ENCODE measurements at places on chromosomes 4 and X.

DNA sequence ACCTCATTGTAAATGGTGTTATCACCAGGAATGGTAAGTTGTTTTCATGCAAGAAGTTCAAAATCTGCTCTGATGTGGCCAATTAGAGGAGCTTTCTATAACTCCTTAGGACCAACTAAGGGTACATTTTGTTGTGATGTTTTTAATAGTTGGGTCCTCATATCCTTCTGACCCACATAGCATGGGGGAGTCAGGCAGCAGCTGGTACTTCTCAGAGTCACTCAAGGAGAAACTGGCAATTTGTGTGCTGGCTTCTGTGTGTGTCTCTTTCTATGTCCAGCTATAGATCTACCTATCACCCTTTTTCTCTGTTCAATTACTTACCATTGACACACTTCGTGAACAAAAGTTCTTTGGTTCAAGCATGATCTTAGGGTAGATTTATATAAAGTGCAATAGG lies 194.3 kb upstream of the TENM3 start:
- no peak for DNase-seq

DNA sequence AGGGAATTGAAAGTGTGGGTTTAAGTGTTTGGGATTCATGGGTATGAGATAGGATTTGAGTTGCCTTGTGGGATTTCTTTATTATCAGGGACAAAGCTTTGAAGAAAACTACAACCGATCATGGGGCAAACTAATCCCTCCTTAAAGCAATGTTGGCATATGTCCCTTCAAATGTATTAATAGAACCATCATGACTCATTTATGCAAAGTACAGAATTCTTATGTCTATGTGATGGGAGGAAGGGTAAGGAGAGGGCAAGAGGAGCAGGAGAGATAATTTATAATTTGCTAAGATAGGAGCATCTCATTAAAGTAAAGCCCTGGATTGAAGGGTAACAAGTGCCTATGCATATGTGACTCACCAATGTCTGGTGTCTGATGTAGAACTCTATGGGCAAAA lies 94.2 kb downstream of the PHEX start:
- no peak for DNase-seq

DNA sequence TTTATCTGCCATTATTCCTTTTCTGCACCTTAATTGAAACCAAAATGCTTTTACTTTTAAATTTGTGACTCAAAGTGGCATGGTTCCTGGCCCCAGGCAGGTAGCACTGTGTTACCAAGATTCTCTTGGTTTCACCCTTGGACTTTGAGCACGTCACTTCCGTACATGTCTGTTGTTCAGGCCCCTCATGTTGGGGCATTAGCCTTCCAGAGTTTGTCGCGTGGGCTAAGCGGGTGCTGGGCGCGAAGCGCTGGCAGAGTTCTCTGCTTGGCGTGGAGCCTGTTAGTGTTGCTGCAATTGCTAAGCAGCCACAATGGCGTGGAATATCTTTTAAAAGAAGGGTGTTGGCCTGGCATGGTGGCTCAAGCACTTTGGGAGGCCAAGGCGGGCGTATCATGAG lies 14.0 kb upstream of the TADA2B start:
- no peak for DNase-seq

GRCh38 chr4:91734682-91735081 lies 569.1 kb upstream of the GRID2 start:
- no peak for DNase-seq

DNA sequence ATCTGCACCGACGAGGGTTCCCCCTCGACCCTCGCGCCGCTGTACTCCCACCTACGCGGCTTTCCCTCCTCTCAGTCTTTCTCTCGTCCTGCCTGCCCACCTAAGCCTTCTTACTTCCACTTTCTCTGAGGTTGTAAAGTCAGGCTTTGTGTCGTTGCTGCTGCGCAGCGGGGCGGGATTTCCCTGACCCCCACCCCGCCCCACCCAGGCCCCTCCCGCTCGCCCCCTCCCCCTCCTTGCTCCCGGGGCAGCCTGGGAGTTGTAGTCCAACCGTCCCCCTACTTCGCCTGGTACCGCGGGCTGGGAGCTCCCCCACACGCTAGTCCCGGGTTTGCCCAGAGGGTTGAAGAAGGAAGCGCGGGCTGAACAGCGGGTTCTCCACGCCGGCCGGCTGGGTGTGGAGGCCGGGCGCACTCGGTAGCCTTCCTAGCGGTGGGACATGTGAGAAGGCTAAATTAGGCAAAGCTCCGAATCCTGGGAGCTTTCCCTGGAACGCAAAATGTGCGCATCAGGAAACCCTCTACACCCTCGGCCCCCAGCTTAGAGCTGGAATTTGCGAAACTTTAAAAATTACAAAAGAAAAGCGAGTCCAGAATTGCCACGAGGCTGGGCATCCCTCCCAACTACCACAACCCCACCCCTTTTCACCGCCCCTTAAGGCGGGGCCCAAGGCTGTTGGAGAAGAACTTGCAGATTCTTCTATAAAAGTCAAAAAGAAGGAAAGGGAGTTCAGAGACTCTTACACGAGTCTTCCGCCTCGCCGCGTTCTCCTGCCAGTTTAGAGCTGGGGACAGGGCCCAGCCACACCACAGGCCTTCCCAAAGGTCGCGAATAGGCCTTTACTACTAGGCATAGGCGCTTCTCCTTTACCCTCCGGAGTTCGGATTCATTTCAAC lies at the start of gene ATP11C:
Gene ATP11C (minus strand): TSS at position 153 of the 896 bp plus-strand sequence. CDS start 1,011 bp downstream, outside the sequence.
- DNase-seq, result peak; percentile 67

- no peak for DNase-seq
These were observed 512.7 kb upstream of the FAT1 start for GRCh38 chr4:187236209-187236890.

- DNase-seq, result no peak
These were observed 20.4 kb upstream of the BRS3 start for GRCh38 chrX:136467303-136467702.

DNA sequence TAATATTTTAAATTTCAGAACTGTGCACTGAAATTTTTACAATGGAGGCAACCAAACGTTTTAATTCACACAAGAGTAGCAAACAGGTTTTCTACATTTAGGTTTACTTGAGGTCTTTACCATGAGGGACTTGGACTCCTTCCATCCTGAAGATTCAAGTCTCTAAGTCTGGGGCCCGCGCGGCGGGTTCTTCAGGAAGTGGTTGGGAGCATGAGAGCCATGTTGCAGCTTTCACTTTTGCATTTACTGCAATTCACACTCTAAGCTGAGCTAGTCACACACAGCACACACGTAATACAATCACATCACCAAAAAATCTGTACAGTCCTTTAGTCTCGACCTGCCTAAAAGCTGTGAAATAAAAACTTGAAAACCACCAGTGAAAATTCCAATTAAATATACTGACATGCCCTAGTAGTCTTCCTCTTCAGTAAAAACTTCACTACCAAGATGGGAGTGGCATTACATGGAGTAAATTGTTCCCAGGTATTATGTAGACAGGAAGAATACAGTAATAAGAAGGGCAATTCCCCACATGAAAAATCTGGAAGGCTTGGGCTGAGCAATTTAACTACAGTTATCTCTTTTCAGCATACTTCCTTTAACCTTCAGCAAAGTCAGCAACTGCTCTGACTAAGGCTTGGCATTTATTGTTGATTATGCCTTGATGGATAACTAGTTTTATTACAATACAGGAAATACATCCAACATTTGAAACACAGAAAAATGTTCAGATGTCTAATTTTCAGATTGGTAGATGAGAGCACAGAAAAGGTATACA lies 571.1 kb upstream of the DIPK2B start:
- DNase-seq, result peak; percentile 36

DNA sequence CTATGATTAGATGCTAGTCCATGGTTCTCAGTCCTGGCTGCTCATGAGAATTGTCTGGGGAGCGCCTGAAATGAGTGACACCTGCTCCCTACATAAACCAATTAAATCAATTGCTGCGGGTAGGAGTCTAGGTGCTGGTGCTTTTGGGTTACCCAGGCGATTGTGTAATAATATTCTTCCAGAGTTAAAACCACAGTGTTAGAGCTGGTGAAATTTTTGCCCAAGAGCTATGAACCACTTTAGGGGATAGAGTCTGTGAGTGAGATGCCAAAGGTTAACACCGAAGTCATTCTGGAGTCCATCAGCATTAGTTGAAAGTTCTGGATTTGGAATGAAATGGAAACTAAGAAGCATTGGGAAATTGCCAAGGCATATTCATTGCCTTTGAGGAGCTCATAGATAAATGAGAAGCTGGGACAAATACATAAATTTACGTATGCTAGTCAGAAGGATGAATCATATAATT lies 15.3 kb downstream of the PDK3 start:
- no peak for DNase-seq

- no peak for DNase-seq
These were observed 1.4 kb upstream of the VEGFC start for GRCh38 chr4:176794151-176794550.

DNA sequence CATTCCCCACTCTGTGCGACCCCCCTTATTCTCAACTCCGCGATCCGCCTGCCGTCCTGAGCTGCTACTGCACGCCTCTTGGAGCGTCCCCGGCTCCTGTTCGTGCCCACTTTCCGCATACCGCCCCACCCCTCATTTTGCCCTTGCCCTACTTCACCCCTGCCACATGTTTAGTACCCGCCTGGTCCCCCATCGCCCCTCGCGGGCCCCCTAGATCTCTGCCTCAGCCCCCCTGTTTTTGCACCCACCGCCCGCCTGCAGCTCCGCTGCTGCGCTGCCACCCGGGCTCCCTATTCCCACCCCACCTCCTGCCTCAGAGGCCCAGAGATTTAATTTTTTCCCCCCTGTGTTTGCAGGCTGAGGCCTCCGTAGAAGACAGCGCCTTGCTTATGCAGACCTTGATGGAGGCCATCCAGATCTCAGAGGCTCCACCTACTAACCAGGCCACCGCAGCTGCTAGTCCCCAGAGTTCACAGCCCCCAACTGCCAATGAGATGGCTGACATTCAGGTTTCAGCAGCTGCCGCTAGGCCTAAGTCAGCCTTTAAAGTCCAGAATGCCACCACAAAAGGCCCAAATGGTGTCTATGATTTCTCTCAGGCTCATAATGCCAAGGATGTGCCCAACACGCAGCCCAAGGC lies 1.4 kb downstream of the MAGED1 start:
- no peak for DNase-seq

DNA sequence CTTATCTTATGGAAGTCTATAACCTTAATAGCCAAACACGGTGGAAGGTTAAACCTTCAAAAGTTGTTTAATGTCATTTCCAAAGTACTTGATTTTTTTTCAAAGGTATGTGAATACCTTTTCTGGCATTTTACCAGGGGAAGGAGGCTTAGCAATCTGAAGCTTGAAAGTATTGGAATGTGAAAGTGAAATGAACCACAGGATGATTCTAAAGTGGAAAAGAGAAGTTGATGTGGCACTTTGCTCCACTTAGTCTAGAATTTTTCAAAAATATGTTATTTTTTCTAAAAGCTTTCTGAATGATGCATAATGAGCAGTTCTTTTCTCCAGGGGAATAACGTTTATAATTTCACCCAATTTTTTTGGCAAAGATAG lies 19.2 kb downstream of the PI4K2B start:
- no peak for DNase-seq

DNA sequence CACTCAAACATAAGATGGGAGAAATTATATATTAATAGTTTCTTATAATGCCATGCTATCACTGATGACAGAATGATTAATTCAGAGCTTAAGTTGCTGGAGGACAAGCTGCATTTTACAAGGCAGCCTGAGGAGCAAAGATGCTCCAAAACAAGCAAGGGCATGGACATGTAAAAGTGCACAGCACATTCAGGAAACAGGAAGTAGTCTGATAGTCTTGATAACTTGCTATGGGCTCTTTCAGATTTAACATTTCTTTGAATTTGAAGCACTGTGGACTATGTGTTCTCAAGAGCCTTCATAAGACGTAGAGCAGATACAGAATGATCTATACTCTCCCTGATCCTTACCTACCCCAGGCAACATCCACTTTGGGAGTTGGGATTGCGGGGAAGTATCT lies 50.0 kb downstream of the AMMECR1 start:
- DNase-seq, result no peak

DNA sequence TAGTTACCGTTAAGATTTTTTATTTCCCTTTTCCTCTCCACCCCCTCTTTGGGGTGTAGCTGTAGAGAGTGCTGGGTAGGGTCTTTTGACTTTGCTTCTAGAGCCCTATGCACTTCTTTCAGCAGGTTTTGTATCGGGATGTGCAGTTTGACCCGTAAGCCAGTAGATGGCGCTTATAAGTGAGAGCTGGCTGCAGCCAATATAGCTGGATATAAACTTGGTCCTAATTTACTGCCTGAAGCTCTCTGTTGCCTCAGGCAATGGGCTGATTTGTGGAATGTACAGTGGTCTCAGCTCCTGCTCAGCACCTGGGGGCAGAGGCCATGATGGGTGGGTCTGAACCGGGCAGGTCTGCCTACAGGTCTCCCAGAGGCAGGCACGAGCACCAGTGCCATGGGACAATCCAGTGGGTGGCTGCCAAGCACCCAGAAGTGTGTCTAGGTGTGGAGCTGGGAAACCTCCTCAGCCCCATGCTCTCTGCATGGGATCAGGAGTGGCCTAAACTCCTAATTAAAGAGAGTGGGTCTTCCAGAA lies 146.5 kb downstream of the SPANXN1 start:
- no peak for DNase-seq

DNA sequence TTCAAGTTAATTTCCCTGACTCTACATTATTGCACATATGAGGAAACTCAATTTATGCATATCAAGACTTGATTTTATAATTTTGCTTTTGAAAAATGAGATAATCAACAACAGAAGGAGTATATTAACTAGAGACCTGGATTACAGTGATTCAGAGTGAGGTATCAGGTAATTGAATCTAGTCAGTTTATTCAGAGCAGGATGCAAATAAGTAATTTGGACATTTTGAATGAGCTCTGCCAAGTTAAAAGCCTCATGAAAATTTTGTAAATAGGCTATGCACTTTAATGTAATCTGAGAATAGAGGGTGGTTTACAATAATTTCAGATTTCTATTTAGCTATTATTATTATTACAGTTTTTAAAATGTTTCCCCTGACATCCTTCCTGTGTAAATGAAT lies 203.7 kb upstream of the EMCN start:
- no peak for DNase-seq

DNA sequence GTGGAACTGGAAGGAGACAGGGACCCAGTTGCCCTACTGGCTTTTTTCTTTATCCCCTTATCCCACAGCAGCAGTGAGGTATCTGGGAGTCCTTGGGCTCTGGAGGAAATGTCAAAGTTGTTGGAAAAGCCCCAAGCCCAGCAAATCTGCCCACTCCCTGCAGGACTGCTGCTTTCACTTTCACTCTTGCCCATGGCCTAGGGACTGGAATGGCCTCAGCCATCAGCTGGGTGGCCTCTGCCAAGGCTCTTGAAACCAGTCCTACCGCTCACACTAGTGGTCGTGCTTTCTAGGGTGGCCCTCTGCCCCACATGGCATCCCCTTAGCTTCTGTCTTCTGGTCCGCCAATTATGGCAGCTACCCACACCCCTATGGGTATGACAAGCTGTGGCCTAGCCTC lies 9.7 kb upstream of the RHOXF1 start:
- no peak for DNase-seq

GRCh38 chrX:75748431-75748830 lies 36.6 kb downstream of the MAGEE2 start:
- DNase-seq, result no peak

DNA sequence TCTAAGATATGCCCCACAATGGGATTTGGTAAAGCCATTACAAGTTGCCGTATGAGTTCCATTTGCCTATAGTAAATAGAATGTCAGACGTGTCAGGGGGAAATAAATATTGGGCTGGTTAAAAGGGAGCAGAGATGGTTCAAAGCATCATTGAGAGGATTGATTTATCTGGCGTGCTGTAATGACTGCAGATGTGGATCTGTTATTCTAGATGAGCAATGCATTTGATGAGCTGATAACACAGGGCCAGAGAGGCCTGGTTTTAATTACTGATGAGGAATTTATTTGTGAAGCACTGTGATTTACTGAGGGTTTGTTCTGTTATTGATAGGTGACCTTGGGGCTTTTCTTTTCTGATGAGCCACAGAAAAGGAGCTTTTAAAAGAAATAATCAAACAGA lies 62.5 kb downstream of the DACH2 start:
- DNase-seq, result no peak

Measured in stimulated activated CD4-positive, alpha-beta T cell treated with anti-CD3 and anti-CD28 coated beads, Interleukin-15, amount 100 ng/mL, for 48 hours (primary cell).